Dermis blood vessel endothelial cell (primary cell): ENCODE measurements at places on chromosomes 2 and 18.

- DNase-seq = no peak
These were observed 40.4 kb upstream of the SELENOI start for GRCh38 chr2:26305540-26305939.

DNA sequence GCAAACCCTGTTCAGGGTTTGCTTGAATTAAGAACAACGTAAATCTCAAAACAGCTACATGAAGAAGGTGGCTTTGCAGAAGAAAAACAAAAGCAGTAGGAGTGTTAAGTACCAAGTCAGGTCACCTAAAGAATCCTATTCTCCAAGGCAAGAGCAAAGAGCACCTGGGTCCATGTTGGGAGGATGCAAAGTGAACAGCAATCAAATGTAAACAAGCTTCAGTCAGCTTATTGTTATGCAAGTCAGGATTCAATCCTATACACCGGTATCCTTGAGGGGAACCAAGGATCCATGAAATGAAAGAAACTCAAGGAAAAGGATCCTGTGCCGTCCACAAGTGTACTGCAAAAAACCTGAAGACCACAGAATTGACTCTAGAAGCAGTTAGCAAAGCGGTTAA, 261.0 kb upstream of the DDX18 start:
- DNase-seq = no peak

DNA sequence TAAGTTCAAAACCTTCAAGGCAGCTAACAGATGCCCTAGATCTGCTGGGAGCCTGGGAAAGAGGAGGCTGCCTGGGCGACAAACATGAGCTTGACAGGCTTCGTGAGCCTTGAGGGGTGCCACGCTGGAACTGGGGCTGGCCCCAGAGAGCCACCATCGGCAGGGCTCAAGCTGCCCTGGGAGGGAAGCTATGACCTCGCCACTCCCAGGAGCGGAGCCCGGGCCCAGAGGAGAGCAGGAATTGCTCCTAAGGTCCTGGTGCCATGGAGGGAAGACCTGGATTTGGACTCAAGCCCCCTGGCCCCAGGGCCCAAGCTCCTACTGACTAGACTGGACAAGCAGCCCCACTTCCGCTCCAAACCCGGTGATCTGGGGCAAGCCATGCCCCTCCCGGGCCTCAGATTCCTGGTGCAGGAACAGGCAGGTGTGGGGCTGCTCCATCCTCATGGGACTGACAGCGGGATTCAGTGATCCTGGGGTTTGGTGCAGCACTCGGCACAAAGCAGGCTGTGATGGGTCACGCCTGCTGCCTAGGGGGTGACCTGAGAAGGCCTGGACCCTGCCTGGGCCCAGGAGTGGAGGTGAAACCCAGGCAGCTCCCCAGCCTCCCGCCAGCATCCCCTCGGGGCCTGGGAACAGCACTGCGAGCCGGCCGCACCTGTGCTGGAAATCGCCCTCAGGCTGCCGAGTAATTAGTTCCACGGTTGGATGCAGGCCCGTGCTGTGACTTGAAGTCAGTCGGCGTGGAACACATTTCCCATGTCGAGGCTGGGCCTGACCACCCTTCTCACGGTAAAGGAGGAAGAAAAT, 246.9 kb downstream of the NDUFA10 start:
- no peak for DNase-seq

- DNase-seq = no peak
These were observed 147.4 kb downstream of the SETBP1 start for GRCh38 chr18:44828080-44828479.
